Stimulated activated CD4-positive, alpha-beta T cell treated with anti-CD3 and anti-CD28 coated beads, Interleukin-1b, Interleukin-23, amount 100 ng/mL, for 1 hour (primary cell): ENCODE measurements at places on chromosomes 2 and 18.

DNA sequence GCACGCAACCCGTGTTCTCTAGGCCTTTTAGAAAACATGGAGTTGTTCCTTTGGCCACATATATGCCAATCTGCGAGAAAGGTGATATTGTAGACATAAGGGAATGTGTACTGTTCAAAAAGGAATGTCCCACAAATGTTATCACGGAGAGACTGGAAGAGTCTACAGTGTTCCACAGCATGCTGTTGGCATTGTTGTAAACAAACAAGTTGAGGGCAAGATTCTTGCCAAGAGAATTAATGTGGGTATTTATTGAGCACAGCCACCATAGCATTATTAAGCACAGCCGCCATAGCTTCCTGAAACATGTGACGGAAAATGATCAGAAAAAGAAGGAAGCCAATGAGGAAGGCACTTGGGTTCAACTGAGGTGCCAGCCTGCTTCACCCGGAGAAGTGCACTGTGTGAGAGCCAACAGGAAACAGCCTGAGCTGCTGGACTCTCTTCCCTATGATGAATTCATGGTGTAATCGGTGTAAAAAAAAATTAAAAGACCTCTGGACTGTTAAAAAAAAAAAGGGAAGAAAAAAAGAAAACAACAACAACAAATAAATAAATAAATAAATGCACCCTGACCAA is 29.0 kb upstream of the REL start:
- no peak for DNase-seq

DNA sequence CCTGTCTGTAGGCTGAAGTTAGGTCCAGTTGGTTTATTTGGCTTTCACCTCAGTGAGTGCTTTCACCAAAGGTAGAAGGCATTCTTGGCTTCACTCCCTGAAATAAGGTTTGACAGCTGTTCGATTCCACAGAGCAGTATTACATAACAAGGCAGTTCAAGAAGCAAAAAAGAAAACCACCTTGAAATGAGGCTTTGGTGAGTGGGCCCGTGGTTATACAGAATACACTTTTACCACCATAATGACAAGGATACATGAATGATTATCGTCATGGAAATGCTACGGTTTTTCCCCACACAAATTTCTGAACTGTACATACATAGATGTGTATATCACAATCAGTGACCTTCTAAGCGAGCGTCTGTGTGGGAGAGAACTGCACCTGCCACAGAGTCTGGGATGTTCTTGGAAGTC is 80.0 kb upstream of the CHRNA1 start:
- no peak for DNase-seq

DNA sequence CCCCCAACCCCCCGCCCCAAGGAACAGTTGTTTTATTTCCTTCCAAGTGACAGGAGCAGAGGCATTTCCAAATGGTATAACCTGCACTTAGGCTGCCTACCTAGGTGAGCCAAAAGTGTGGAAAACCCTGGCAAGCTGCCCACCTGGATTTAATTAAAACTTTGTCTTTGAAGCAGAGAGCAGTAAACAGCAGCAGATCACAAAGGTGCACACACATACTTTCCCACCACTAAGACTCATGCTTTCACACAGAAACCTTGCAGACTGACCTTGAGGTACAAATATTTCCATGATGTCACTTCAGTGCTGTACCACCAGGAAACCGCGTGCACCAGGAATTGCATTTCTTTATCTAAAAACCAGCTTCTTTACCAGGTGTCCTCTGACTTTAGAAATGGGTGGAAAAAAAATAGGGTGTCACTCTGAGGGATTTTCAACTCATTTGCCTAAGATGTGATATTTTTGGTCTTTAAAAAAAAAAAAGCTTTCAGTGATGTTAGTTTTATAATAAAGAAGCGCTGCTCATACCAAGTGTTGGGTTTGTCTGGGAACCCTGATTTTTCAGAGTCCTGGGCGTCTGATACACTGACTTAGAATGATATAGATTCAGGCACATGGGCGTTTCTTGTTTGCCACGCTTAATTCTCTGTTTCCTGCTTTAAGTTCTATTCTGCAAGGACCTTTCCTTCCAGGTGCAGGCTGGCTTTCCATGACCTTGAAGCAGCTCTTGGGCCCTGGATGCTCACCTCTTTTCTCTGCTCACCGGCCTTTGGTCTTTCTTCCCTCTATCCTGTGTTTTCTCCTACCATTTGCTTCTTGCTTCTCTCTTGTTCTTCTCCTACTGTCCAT is 70.7 kb upstream of the BCL2L11 start:
- no peak for DNase-seq

- no peak for DNase-seq
Measured at GRCh38 chr2:132473174-132473883, 56.7 kb downstream of the GPR39 start.

DNA sequence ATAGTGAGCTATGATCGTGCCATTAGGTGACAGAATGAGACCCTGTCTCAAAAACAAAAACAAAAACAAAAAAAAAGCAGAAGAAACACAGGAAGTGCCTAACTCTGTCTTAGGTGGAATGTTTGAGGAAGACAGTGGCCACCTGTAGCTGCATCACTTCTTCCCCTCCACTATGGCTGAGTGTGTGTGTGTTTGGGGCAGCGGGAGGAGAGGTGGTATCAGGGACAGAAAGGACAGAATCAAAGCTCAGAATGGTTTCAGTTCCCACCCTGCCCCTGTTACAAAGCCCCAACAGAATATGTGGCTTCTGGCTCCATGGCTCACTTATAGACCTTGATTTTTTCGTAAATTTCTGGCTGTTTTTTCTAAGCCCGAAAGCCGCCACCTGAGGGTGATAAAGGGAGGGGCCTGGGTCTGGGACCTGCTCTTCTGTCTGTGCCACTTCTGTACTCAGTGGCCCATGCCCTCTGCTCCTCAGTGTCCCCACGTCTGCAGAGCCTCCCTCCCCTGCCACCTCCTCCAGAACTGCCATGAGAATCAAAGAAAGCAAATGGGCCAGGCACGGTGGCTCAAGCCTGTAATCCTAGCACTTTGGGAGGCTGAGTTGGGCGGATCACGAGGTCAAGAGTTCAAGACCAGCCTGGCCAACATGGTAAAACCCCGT is 27.4 kb downstream of the SERTAD2 start:
- no peak for DNase-seq

GRCh38 chr2:181077128-181077709 is 96.8 kb downstream of the UBE2E3 start:
- DNase-seq: no peak

DNA sequence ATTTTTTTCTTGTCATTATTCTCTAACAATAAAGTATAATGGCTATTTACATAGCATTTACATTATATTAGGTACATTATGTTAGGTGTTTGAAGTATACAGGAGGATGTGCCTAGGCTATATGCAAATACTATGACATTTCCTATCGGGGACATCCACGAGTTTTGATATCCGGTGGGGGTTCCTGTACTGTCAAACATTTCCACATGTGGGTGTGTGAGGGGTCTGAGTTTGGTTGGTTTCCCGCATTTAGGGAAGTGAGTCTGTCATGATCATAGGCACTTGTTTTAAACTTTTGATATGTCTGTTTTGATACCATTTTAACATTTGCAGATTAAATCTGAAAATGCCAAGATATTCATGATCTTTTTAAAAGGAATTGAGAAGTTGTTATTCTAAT is 76.0 kb downstream of the CEP192 start:
- DNase-seq: no peak

DNA sequence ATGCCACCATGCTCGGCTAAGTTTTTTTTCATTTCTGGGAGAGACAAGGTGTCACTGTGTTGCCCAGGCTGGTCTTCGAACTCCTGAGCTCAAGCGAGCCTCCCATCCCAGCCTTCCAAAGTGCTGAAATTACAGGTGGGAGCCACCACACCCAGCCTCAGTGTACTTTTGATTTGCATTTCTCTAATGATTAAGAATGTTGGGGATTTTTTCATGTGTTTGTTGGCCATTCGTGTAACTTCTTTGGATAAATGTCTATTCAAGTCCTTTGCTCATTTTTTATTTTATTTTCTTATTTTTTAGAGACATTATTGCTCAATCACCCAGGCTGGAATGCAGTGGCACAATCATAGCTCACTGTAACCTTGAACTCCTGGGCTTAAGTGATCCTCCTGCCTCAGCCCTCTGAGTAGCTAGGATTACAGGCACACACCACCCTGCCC is 73.1 kb downstream of the TMEM185B start:
- DNase-seq: no peak

DNA sequence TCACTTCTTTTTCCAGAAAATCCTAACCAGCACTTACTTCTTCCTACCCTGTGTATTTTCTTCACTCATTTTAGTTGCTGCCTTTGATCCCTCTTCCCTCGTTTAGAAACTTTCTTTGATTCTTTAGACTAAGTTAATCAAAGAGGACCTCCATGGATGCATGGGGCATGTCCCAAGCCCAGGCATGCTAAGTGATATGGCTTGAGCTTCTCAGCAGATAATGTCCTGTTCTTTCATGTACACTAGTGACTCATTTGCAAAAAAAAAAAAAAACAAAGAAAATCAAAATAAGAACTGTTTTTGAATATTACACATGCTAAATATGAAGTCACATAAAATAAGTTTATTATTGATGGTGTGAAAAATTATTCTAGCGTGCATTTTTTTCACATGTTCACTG is 800.9 kb downstream of the SATB2 start:
- no peak for DNase-seq

DNA sequence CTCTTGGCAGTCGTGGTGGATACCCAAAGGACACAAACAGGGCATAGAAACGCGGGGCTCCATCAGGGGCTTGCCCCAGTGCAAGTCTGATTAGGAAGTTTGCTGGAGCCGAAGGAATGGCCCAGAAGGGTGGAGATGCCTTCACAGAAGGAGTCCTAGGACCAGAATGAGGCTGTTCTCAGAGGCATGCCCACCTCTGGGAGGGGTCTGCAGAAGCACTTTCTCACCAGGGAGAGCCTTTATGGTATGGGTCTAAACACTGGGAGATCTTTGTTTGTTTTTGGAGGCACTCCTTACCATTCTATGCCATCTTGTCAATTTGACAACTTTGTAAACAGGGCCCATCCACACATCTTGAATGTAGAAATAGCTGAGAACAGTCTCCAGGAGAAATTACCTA is 75.0 kb downstream of the CRIM1 start:
- no peak for DNase-seq

GRCh38 chr2:231161252-231161839 is 36.5 kb upstream of the HTR2B start:
- no peak for DNase-seq

DNA sequence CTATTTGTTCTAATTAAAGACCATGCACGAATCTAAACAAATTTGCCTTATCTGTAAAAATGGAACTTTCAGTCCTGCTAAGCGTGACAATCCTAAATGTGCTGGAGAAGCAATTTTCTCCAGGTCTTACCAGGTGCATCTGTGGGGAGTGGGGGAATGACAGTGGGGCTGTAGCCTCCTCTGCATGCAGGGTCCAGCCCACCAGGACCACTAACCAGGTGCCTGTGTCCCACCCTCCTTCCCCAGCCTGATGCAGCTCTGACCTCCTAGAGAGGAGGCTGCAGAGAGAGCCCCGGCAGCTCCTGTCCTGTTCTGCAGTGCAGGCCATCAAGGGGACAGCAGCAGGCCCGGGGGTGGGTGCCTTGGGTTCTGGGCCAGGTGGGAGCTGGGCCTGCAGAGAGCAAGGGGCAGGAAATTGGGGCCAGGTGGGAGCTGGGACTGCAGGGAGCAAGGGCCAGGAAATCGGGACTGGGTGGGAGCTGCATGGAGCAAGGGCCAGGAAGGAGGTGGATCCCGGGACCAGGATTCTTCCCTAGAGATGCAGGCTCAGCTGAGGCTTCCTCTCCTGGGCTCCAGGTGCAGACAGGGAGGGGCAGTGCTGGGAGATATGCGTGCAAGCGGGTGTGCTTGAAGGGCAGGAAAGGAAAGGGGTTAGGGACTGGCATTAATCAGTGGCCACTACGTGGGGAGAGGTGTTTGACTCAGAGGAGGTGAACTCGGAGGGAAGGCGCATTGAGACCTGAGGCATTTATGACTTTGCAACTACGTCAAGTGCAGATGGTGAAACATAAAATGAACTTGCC is 185.3 kb downstream of the ANKRD30B start:
- no peak for DNase-seq

GRCh38 chr18:23087352-23087751 is 47.9 kb upstream of the CABLES1 start:
- DNase-seq: no peak

DNA sequence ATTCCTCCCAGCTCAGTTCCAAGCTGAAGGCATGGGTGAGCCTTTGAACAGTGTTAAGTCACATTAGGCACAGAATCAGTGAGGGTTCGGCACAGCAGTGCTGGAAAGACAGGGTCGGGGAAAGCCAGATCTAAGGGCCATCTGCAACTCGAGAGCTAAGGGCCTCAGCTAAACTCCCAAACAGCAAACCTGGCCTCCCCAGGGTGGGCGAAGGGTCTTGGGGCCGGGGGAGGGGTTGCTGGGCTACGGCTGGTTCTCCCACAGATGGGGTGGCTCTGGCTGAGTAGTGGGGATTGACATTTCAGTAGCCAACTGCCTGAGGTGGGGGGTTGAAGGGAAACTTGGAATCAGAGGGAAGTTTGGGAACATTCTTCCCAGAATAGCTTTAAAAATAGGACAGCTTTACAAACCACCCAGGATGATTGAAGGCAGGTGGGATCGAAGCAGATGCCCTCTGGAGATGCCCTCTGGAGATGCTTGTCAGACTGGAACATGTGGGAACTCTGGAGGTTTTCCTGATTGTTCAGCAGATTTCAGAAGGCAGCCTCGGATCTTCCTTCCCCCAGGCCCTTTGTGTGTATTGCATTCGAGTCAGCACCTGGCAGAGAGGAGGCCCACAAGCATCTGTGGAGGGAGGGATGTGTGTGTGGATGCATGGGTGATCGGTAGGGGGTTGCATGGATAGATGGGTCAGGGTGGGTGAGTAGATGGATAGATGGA is 156.4 kb downstream of the SMAD7 start:
- no peak for DNase-seq

DNA sequence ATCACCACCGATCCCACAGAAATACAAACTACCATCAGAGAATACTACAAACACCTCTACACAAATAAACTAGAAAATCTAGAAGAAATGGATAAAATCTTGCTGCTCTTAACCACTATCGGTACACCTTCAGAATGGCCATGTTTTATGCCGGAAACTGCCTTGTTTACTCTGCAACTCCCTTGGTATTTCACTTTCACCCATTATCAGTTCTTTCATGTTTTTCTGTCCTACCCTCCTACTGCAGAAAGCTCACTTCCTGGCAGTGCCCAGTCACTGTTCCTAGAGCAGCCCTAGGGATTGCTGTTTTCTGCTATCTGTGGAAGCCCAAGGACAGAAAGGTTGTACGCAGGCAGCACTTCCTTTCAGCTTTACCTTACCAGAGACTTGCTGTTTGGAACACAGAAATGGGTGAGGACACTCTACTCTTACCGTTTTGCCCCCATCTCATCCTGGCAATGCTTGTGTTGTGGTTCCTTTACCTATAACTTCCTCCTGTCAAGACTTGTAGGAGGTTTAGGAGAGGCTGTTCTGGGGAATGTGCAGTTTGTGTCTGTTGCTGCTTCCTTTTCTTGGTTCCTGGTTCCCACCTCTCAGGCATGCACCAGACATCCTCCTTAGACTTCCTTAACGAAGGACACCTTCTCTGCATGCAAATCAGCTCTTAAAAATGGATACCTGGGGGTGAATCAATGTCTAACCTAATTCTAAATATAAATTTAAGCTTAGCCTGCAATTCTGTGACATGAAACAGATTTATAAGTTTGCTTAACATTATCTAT is 394.4 kb downstream of the SPAG16 start:
- DNase-seq: no peak
